ENCODE measurements at places on chromosomes 1 and 21.
A peak's percentile ranks its signal among the peaks of the same experiment; 100 is the strongest.

DNA sequence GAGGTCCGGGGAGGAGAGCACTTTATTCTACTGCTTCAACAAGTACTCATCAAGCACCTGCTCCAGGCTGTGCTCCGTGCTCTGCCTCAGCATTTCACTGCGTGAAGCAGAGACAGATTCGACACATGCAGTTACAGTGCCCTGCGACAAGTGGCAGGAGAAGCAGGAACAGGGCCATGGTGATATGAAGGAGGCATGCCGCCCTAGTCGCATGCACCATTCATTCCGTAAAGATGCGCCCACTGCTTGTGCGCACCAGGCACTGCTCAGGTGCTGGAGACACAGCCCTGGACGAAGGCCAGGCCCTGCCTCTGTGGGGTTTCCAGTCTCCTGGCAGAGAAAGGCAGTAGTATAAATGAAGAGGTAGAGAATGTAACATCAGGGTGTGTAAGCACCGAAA lies 206.6 kb downstream of the HIVEP3 start:
- DNase-seq = no peak

DNA sequence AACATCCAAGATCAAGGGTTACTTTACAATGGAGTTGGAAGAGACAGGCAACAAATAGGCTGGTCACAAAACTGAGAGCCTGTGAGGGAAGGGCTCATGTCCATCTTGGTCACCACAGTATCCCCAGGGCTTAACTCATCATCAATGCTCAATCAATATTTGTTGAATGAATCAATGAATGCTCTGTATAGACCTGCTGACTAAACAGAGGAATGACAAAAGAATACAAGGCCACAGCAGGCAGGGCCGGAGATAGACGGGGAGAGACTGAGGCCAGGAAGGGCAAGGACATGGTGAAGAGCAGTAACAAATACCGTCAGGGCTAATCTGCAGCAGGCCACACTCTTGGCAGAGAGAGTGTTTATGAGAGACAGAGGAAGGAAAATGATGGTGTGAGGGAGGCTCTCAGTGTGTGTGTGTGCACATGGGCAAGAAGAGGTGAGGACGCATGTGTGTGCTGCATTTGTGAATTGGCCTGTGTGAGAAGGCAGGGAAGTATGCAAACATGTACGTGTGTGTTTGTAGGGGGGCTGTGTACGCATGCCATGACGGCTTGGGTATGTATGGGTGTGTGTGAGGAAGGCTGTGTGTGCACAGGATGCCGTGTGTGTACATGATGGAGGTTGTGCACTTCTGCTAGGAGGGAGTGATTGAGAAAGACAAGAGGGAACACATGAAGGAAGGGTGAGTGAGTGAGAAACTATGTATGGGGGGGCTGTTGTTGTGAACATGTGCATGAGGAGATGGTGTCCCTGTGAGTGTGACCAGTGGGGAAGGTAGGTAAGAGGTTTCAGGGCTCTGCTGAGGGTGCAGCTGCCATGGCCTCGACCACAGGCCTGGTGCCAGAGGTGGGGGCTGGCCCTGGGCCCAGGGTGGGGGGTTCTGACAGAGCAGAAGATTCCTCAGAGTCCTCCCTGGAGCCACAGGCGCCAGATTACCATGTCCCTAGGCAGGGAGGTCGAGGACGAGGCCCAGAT lies 15.4 kb downstream of the AHDC1 start:
- DNase-seq = no peak

DNA sequence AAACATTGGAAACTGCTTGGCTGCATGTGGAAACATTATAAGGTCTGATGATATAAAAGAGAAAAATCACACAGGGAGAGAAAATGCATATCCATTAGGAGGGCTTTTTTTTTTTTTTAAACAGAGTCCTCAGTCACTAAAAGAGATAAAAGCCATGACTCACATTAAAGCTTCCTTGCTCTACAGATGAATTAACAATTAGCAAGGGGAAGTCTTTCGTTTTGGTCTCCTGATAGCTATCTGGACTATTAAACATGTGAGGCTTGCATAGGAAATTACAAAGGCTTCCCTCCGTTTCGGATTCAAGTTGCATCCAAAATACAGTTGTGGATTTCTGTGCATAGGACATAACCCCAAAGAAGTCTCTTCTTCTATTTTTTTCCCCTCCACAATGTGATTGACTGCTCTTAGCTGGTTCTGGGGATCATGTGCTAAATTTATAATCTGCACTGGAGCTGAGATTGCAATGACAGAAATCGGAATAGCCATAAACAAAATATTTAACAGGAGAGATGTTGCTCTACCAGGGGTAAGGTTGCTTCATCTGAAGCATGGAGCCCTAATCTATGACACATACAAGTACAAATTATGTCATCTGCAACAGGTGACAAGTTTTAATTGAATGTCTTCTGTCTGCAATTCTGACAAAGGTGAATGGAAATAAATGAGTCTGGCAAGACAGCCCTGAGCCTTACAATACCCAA lies 146.8 kb downstream of the ESRRG start:
- no peak for DNase-seq

GRCh38 chr1:205108464-205108863 lies 13.3 kb downstream of the RBBP5 start:
- no peak for DNase-seq

- no peak for DNase-seq
These were observed 57.9 kb upstream of the IRF2BP2 start for GRCh38 chr1:234667600-234668576.

- DNase-seq = no peak
These were observed 33.9 kb upstream of the PTPRC start for GRCh38 chr1:198604975-198605374.

GRCh38 chr1:90850181-90850897 lies 133.2 kb upstream of the BARHL2 start:
- DNase-seq = peak; percentile 15

Measured in lower leg skin (tissue), 4 donors.